ENCODE measurements at places on chromosomes 4 and X.

- no peak for DNase-seq
Observed at GRCh38 chrX:71000139-71000538, 68.0 kb downstream of the SNX12 start.

GRCh38 chrX:103666202-103667107 lies 20.0 kb downstream of the MORF4L2 start:
- no peak for DNase-seq

DNA sequence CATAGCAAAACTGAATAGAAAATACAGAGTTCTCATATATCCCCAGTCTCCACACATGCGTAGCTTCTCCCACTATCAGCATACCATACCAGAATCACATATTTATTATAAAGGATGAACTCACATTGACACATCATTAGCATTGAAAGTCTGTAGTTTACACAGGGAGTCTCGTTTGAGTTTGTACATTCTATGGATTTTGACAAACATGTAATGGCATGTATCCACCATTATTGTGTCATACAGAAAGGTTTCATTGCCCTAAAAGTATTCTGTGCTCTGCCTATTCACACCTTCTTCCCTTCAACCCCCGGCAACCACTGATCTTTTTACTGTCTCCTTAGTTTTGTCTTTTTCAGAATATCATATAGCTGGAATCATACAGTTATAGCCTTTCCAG lies 562.4 kb downstream of the KCTD8 start:
- no peak for DNase-seq

GRCh38 chr4:85952972-85953650 lies 406.7 kb downstream of the MAPK10 start:
- DNase-seq: no peak

DNA sequence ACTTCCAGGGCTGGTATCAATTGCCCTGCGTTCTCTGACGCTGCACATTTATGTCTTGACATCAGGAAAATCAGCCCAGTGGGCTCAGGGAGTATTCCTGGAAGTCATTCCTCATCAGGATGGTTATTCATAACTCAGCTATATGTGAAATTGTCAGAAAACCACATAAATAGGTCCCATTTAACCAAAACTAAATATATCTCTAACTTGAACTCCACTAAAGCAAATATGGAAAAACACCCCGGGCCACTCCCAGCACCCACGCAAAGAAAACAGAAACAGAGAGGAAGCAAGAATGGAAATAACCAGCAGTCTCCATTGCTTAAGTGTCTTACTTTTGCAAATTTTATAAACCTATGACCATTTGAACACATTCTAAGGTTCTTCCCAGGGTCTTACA lies 112.0 kb downstream of the IRF2 start:
- no peak for DNase-seq
